ENCODE measurements at places on chromosomes 7 and 10. TPM values are rescaled to one million over a fixed set of nuclear protein-coding genes. Genes with fewer than 3 reads are reported as not detected.

Gene CHCHD2
- polyA plus RNA-seq: 265 TPM

Gene CYP3A7
- polyA plus RNA-seq: 0.23 TPM

Gene OR2A12
- not detected for polyA plus RNA-seq

Gene CACUL1
- polyA plus RNA-seq: 5.5 TPM

Gene GRM3
- 0.02 TPM for polyA plus RNA-seq

GRCh38 chr10:31830887-31831286 is 97.7 kb downstream of the ARHGAP12 start:
- no peak overlapping the region for H3K4me3 ChIP-seq
- H3K27me3 ChIP-seq: no peaks in the 10 kb centered on the region
- no peaks in the 10 kb centered on the region for H3K36me3 ChIP-seq
- no peak for DNase-seq
- no peaks in the 10 kb centered on the region for H3K4me1 ChIP-seq

DNA sequence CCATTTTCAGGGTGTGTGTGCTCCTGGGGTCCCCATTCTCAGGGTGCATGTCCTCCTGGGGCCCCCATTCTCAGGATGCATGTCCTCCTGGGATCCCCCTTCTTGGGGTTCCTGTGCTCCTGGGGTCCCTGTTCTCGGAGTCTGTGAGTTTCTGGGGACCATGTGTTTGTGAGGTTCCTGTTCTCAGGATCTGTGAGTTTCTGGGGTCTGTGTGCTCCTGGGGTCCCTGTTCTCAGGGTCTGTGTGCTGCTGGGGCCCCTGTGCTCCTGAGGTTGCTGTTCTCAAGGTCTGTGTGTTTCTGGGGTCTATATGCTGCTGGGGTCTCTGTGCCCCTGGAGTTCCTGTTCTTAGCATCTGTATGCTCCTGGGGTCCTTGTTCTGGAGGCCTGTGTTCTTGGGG is 425.5 kb downstream of the GLRX3 start:
- no peaks in the 10 kb centered on the region for H3K36me3 ChIP-seq
- no peaks in the 10 kb centered on the region for H3K27me3 ChIP-seq
- no peak overlapping the region for H3K4me3 ChIP-seq
- no peaks in the 10 kb centered on the region for H3K4me1 ChIP-seq
- no peak for DNase-seq

DNA sequence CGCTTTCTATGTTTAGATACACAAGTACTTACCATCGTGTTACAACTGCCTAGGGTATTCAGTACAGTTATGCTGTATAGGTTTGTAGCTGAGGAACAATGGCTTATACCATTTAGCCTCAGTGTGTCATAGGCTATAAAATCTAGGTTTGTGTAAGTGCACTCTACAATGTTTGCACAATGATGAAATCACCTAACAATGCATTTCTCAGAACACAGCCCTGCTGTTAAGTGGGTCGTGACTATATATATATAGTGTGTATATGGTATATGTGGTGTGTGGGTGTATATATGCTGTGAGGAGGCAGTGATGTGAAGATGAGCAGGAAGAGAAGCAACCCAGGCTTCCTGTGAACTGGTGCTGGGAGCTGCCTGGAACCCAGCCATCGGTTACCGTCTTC is 65.6 kb upstream of the MKI67 start:
- H3K4me3 ChIP-seq: no peak overlapping the region
- H3K36me3 ChIP-seq: no peaks in the 10 kb centered on the region
- DNase-seq: no peak
- no peak overlapping the region for H3K27ac ChIP-seq
- no peaks in the 10 kb centered on the region for H3K4me1 ChIP-seq

GRCh38 chr10:3570855-3571266 is 214.1 kb downstream of the KLF6 start:
- DNase-seq: no peak
- H3K4me3 ChIP-seq: no peak overlapping the region
- H3K27ac ChIP-seq: no peak overlapping the region

DNA sequence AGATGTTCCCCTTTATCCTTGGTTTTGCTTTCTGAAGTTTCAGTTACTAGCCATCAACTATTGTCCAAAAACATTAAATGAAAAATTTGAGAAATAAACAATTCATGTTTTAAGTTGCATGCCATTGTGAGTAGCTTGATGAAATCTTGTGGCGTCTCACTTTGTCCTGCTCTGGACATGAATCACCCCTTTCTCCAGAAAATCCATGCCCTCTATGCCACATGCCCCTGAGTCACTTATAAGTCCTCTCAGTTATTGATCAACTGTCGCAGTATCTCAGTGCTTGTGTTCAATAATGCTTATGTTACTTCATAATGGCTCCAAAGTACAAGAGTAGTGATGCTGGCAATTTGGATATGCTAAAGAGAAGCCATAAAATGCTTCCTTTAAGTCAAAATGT is 208.0 kb upstream of the FERD3L start:
- DNase-seq: no peak
- H3K36me3 ChIP-seq: no peaks in the 10 kb centered on the region
- no peak overlapping the region for H3K27ac ChIP-seq
- H3K27me3 ChIP-seq: no peaks in the 10 kb centered on the region
- H3K4me3 ChIP-seq: no peak overlapping the region

DNA sequence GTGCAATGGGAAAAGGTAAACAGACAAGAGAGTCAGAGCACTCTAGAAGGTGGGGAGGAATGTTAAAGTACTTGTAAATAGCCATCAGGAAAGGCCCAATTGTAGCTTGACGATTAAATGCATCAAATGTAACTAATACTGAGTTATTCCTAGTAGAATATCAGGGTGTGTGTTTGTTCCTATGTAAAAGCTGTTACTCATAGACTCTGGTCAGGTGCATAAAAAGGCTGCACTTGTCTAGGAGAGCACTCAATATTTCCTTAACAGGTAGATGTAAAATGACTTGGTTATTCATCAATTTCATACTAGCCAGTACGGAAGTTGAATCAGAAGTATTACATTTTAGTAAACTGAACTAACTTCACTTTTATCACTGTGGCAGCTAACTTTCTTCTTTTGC is 179.7 kb upstream of the AGR3 start:
- H3K4me1 ChIP-seq: no peaks in the 10 kb centered on the region
- no peaks in the 10 kb centered on the region for H3K36me3 ChIP-seq
- H3K27me3 ChIP-seq: no peaks in the 10 kb centered on the region
- no peak overlapping the region for H3K27ac ChIP-seq

DNA sequence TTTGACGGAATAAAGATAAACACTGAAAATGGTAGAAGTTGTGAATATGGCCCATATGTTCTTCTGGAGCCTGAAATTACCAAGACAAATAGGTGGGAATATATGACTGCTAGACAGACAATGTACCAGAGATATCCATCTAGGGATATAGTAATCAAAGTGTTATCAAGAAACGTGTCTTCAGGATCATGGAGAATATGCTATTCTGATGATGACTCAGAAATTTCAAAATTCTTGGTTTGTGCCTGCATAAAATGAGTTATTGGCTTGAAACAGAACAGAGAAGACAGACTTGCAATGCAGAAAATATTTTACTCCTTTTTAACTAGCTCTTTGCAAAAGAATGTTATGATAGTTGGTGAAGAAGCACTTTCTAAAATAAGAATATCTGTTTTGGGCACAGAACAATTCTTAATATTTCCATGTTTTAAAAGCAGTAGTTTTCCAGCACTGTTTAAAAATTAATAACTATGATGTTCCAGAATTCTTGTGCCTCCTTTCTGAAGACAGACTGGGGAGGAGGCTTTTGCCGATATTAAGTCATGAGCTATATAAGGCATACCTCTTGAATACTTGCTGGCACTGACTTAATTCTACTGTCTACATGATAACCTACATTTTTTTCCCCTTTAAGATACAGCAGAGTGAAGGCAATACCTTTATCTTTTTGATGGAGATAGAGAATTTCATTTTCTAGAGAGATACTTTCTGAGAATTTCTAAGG is 34.4 kb upstream of the CABCOCO1 start:
- H3K4me3 ChIP-seq: no peak overlapping the region
- no peaks in the 10 kb centered on the region for H3K4me1 ChIP-seq
- H3K27ac ChIP-seq: no peak overlapping the region
- H3K36me3 ChIP-seq: no peaks in the 10 kb centered on the region
- DNase-seq: no peak
- no peaks in the 10 kb centered on the region for H3K27me3 ChIP-seq

DNA sequence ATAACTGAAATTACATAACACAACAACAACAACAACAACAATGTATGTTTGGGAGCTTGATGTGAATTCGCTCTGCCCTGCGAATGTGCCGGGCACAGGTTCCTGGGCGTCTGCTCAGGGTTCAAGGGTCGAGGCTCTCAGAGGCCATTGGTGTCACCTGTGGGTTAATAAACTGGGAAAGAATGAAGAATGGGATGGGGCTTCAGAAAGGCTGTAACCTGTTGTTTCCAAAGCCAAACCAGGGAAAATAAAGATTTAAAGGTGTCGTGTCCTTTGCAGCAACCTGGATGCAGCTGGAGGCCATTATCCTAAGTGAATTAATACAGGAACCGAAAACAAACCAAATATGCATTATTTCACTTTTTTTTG is 17.3 kb upstream of the KLRG2 start:
- no peaks in the 10 kb centered on the region for H3K36me3 ChIP-seq
- H3K27me3 ChIP-seq: no peaks in the 10 kb centered on the region
- H3K27ac ChIP-seq: no peak overlapping the region
- no peak overlapping the region for H3K4me3 ChIP-seq
- DNase-seq: no peak

GRCh38 chr10:23608926-23609325 is 170.1 kb downstream of the OTUD1 start:
- no peaks in the 10 kb centered on the region for H3K36me3 ChIP-seq
- no peaks in the 10 kb centered on the region for H3K27me3 ChIP-seq
- no peak for DNase-seq
- H3K27ac ChIP-seq: no peak overlapping the region
- no peaks in the 10 kb centered on the region for H3K4me1 ChIP-seq

DNA sequence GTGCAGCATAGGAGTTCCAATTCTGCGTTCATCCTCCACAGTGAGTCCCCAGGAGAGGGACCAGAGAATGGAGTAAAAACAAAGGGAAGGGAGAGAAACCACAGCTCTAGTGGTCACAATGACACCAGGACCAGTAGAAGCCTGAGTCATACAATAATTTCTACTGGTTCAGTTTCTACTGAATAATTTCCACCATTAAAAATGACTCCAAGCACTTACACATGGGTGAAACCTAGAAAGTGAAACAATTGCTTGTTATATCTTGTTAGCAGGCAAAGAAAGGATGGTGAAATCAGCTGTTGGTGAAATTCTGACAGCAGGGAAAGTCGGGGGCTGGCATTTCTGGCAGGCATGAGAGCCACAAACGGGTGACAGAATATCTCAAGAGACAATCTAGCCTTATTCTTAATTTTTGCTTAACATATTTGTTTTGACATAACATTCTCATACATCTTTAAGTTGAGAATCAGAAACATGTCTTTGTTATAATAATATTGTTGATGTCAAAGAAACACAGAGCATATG is 1065.8 kb upstream of the C7orf33 start:
- H3K27me3 ChIP-seq: no peaks in the 10 kb centered on the region
- no peak overlapping the region for H3K27ac ChIP-seq
- H3K4me1 ChIP-seq: no peaks in the 10 kb centered on the region

DNA sequence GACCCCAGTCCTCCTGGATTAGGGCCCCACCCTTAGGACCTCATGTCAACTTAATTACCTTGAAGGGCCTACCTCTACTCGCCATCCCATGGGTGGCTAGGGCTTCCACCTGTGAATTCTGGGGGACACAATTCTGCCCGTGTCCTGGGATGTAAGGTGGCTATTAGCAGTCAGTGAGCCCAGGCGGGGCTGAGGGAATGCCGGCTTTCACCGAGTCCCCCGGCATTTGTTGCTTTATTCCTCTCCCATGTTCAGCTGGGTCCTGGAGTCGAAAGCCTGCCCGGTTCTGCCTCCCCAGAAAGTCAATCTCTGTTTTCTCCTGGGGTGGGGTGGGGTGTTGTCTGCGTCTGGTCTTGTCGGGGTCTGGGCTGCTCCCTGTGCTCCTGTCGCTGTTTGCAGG is 125.6 kb downstream of the GLRX3 start:
- H3K27me3 ChIP-seq: no peaks in the 10 kb centered on the region
- no peak overlapping the region for H3K4me3 ChIP-seq
- no peak for DNase-seq
- H3K27ac ChIP-seq: no peak overlapping the region
- no peaks in the 10 kb centered on the region for H3K4me1 ChIP-seq
- H3K36me3 ChIP-seq: no peaks in the 10 kb centered on the region

GRCh38 chr10:130377986-130378540 is 241.9 kb downstream of the GLRX3 start:
- H3K4me3 ChIP-seq: no peak overlapping the region
- no peak overlapping the region for H3K27ac ChIP-seq
- H3K27me3 ChIP-seq: no peaks in the 10 kb centered on the region
- H3K4me1 ChIP-seq: no peaks in the 10 kb centered on the region
- H3K36me3 ChIP-seq: no peaks in the 10 kb centered on the region

DNA sequence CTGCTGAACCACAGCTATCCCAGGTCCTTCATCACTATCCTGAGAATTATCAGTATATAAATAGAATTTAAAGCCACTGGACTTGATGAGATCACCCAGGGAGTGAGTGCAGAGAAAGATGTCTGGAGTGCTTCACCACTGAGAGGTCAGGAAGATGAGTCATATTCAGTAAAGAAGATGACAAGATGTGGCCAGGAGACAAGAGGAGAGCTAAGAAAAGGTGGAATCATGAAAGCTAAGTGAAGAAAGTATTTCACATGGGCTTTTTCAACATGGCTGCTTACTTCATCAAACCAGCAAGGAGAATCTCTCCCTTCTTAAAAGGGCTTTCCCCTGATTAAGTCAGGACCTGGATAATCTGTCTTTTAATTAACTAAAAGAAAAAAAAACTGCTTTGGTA is 9.1 kb upstream of the PRKAR2B start:
- H3K4me3 ChIP-seq: no peak overlapping the region
- no peak overlapping the region for H3K27ac ChIP-seq
- H3K27me3 ChIP-seq: no peaks in the 10 kb centered on the region
- H3K36me3 ChIP-seq: no peaks in the 10 kb centered on the region
- no peaks in the 10 kb centered on the region for H3K4me1 ChIP-seq

GRCh38 chr7:28592861-28593260 is 180.5 kb downstream of the CREB5 start:
- H3K4me1 ChIP-seq: no peaks in the 10 kb centered on the region
- H3K27me3 ChIP-seq: no peaks in the 10 kb centered on the region
- DNase-seq: no peak

DNA sequence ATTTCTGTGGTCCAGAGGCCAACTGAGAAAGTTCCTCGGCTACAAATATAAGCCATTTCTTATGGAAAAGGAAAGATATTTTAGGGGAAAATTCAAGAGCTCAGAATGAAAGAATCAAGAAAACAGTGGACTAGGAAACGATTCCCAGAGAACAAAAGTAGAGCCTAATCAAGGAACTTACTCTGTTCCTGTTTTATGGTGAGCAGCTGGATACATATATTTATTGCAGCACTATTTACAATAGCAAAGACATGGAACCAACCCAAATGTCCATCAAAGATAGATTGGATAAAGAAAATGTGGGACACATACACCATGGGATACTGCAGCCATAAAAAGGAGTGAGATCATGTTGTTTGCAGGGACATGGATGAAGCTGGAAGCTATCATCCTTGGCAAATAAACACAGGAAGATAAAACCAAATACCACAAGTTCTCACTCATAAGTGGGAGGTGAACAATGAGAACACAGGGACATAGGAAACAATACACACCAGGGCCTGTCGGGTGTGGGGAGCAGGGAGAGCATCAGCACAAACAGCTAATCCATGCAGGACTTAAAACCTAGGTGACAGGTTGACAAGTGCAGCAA is 298.7 kb downstream of the THSD7A start:
- H3K4me3 ChIP-seq: no peak overlapping the region
- no peaks in the 10 kb centered on the region for H3K27me3 ChIP-seq
- no peak for DNase-seq
- no peak overlapping the region for H3K27ac ChIP-seq

All from pancreas (tissue), 10 donors.